ENCODE measurements at places on chromosomes 1 and 21.
A peak's percentile ranks its signal among the peaks of the same experiment; 100 is the strongest.

DNA sequence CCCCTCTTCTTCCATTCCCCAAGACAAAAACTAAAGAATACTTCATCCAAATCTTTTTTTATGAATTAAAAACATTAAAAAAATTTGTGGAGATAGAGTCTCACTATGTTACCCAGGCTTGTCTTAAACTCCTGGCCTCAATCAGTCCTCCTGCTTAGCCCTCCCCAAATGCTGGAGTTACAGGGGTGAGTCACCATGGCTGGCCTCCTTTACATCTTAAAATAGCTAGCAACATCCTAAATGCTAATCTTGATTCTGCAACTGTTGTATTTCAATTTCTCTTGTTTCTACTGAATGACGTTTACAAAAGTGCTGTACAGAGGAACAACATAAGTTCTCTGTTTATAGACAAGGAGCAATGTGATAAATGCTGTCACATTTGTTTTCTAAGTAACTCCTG lies 483.5 kb downstream of the ADGRL2 start:
- no peak for DNase-seq

GRCh38 chr21:31774031-31774430 lies 42.1 kb upstream of the SCAF4 start:
- DNase-seq, result no peak

- DNase-seq, result peak; percentile 50
Measured at GRCh38 chr1:87410776-87411480, 82.2 kb downstream of the LMO4 start.

GRCh38 chr1:241608379-241609033 lies 31.7 kb downstream of the CHML start:
- DNase-seq, result no peak

DNA sequence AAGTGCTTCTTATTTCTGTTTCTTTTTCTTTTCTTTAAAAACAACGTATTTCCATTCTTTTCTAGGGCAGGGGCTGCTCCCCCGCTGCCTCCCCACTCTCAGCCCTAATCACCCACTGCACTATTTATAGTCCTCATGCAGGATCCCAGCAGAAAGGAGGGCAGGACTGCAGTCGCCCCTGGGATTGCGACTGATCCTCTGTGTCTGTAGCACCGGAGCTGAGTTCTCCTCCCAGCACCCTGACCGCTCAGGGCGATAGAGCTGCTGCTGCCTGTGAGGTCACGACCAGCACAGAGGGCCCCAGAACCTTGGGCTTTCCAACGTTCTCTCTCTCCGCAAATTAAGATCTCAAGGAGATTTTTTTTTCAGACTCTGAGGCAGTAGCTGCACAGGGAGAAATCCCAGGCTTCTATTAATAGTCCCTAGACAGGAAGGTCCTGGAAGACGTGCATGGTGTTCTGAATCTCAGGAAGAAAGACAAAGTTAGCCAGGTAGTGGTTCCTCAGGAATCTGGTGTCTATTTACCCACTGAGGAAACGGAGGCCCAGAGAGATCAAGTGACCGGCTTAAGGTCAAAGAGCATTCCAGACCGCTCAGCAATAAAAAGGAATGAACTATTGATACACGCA lies 46.8 kb downstream of the PRAMEF20 start:
- DNase-seq, result no peak

GRCh38 chr1:85314726-85315125 lies 38.3 kb upstream of the BCL10 start:
- DNase-seq, result no peak

GRCh38 chr1:218324226-218324580 lies 20.9 kb upstream of the TGFB2 start:
- DNase-seq, result no peak

DNA sequence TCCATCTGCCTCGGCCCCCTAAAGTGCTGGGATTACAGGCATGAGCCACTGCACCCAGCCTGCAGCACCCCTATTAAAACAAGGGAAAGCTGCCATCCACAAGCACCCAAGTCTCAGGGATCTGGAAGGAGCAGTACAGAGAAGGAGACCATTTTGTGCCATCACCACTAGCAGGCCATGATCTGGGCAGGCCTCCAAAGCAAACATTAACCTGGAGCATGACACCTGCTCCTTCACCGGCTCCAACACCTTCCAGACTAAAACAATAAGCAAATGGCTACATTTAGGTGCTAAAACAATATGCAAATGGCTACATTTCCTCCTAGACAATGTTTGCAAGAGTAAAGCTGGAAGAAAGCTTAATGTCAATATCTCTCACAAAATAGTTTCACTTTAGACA lies 16.7 kb downstream of the MEAF6 start:
- DNase-seq, result no peak

GRCh38 chr1:58762806-58763205 lies 21.0 kb downstream of the JUN start:
- no peak for DNase-seq

DNA sequence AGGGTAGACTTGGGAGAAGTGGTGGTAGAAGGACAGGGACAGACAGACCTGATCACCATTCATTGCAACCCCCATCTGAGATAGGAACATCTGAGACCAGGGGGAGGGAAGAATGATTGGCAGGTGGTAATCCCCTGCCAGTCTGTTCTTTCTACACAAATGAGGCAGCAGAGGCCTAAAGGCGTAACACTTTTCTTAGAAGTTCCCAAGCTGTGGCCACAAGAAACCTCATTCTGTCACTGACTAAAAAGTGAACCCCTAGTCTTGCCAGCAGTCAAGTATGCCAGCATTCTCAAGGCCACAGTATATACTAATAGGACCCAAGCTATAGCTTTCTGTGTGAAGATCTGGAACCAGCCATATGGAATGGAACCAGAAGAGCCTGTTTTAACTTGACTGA lies 638.0 kb downstream of the KCNT2 start:
- DNase-seq, result no peak

GRCh38 chr1:232227306-232227705 lies 402.6 kb downstream of the SIPA1L2 start:
- no peak for DNase-seq

DNA sequence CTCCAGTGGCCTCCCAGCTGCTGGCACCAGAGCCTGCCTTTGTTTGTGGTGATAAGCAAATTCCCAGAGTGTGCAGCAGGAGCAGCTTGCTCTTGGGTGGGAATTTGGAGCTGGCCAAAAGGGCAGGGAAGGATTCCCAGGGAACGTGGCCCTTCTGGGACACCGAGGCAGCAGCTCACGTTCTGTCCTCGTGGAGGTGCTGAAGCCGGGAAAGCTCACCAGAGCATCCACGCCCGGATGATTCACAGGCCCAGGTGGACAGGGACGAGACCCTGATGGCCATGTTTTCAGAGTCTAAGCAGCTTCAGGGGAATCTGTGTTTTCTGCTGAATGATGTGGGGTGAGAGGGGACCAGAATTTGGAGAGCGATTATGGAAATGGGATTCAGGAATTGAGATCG lies 19.1 kb upstream of the KLHDC7A start:
- DNase-seq, result no peak

DNA sequence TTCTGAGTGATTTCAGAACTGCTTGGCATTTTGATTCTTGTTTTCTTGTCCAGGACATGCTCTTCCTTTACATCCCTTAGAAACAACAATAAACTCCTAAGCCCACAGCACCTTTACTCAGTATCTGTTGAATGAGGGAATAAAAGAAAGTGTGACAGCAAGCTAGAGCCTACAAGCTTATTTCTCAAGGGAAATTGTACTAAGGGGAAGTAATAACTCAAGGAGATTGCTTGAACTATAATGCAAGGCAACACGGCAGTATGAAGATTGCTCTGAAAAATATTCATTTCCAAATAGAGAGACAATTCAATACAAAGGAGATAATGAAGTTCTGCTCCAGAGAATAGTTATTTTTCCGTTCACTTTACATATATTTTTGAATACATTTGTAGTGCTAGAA lies 6.5 kb downstream of the OR6P1 start:
- DNase-seq, result no peak

Data from MM.1S (cell line).